NCI-H510A treated with DMSO at 0.1 percent for 48 hours (cell line): ENCODE measurements at places on chromosomes 11 and 22.

DNA sequence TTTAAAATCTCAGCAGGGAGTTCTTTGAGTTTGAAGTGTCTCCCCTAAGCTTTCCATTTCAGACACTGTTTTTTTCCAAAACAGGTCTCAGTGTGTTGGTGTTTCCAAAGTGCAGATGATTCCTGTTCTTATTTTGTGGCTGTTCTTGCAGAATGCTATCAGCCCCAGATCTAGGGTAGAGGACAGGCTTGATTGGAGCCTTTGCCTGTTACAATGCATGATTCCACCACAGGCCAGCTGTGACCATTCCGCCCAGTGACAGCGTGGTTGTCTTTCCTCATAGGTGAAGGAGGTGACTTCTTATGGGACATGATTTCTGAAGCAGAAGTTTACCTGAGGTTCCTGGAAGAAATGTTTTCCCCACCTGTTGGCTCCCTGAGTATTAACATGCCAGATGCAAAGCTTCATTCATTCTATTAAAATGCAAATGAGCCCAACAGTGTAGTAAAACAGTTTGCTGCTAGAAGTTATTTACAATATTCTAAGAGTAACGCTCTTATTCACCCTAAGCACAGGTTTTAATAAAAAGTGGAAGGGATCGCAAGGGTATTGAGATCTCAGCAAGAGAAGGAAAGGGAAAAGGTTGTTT lies 36.9 kb upstream of the BIRC3 start:
- DNase-seq: no peak

GRCh38 chr22:36323182-36323854 lies 64.4 kb downstream of the MYH9 start:
- no peak for DNase-seq

- DNase-seq: no peak
These were observed 802 bp downstream of the SYT13 start for GRCh38 chr11:45285250-45285828.

DNA sequence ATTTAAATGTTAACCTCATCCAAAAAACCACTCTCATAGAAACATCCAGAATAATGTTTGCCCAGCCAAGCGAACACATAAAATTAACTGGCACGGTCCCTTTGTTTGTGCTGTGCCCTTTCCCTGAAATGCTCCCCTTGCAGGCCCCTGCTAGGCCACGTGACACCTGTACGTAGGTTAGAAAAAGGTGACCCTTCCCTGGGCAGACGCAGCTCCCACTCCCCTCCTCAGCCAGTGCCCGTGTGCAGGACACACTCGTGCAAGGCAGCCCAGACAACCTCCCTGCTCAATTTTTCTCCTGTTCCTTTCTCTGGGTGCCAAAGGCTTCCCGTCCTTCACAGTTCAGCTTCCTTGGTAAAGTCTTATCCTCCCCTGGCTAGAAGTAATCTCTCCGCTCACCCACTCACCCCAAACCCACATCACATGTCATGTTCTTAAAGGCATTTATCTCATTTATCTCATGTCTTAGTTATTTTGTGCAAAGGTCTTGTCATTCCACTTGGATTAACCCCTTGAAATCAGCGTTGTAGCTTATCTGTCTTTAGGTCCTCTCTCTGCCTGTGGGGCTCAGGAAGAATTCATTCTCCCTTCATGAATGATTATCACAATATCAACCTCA lies 20.7 kb downstream of the FAM83F start:
- no peak for DNase-seq

GRCh38 chr22:28246397-28246796 lies 327.3 kb upstream of the PITPNB start:
- DNase-seq: no peak
